ENCODE measurements at places on chromosomes 1 and 21.

- no peak for DNase-seq
Measured at GRCh38 chr21:46136739-46137349, 18.5 kb downstream of the FTCD start.

- no peak for DNase-seq
Measured at GRCh38 chr1:11961230-11961629, 19.0 kb upstream of the MFN2 start.

GRCh38 chr1:212495766-212496494 is 63.2 kb downstream of the NENF start:
- no peak for DNase-seq

- no peak for DNase-seq
Measured at GRCh38 chr1:54844564-54844963, 42.4 kb downstream of the DHCR24 start.

DNA sequence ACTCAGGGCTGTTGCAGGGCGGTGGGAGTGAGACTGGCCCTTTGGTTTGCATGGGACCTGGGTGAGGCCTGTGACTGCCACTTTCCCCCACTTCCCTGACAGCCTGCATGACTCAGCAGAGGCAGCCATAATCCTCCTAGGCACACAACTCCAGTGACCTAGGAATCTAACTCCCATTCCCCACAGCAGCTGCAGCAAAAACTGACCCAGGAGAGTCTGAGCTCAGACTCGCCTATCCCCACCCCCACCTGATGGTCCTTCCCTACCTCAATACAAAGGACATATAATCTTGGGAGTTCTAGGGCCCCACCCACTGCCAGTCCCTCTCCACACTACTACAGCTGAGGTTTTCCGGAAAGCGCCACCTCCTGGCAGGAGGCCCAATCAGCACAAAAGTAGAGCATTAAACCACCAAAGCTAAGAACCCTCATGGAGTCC is 26.7 kb downstream of the NDC1 start:
- DNase-seq, result no peak

GRCh38 chr1:57013522-57013921 is 47.7 kb upstream of the C8B start:
- no peak for DNase-seq

DNA sequence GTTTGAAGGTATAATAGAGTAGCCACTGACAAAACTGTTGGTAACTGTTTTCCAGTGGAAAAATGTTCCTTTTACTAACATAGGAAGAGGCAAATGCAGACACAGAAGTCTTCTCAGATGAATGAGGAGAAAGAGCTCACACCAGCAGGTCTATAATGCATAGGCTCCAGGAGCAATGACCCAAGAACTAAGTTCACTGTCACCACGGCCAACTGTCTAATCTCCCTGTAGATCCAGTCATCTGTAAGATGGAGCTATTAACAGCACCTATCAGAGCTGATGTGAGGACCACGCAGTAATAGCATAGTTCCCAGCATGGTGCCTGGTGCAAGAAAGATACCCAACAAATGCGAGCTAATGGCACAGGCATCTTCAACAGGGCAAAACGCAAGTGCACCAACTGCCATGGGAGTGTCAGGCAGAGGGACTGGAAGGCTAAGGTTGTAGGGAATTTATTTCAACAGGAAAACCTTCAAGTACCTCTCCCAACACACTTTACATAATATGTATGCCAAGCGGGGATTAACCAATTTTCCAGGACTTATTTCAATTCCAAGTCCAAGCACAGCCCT is 12.9 kb downstream of the GNB1 start:
- DNase-seq, result no peak

DNA sequence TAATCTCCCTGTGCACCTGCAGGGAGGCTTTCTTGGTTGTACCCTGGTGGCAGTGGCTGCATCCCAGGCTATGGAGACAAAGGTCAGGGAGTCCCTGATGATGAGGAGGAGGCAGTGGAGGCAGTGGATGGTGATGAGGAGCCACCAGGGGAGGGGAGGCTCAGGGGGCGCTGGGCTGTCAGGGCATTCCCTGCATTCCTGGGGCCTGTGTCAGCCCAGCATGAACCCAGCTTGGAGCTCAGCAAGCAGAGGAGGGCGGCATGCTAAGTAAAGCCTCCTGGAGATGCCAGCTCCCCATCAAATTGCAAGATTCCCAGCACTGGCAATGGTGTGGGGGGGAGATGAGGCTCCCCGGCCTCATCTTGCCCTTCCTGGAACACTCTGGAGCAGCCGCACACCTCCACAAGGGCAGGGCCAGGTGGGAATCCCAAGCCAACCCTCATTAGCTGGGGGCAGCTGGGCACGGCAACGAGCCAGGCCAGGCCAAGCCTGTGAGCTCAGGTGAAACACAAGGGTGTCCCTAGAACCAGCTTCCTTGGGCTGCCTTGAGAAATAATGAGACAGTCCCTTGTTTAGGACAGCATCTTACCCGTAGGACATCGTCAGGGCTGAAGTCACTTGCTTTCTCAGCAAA is 469.5 kb downstream of the MATN1 start:
- no peak for DNase-seq

DNA sequence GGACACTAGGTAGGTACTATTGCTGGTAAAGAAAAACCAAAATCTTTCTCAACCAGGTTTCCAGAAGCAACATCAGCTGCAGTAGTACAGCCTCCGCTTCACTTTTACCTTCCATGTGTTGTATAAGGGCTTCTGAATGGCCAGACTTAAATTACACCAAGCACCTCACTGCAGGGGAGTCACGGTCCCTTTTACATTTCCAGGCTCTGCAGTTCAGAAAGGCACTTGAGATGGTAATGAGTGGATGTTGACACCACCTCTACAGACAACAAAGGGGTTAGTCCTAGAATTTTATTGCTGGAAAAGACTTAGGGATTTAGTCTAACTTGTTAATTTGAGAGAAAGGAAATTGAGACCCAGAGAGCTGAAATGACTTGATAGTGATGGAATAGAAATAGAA is 12.0 kb upstream of the DUSP12 start:
- DNase-seq, result no peak

DNA sequence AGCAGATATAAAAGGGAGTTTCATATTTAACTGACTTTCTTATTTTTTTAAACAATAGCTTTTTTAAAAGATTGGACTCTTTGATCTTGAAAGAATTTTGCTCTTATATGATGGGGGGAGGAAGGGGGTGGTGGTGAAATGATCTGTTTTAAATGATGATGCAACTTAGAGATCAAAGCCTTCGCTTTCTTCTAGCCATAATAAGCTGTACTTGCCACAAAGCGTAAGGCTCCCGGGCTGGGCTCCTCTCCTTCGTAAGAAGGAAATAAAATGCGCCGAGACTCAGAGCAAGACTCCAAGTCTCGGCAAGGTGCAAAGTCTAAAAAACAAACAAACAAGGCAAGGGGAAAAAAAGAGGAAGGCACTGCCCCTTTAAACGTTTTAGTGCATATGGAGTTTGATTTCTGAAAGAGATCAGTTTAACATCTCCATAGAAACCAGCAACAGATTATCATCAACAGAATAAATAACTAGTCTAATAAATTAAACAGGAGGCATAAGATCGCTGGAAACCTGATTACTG is 3.3 kb downstream of the CASZ1 start:
- no peak for DNase-seq

GRCh38 chr1:231099996-231100767 is 60.1 kb upstream of the FAM89A start:
- no peak for DNase-seq
